Naive B cell (primary cell): ENCODE measurements at places on chromosomes 3 and 15.
A peak's percentile ranks its signal among the peaks of the same experiment; 100 is the strongest.

DNA sequence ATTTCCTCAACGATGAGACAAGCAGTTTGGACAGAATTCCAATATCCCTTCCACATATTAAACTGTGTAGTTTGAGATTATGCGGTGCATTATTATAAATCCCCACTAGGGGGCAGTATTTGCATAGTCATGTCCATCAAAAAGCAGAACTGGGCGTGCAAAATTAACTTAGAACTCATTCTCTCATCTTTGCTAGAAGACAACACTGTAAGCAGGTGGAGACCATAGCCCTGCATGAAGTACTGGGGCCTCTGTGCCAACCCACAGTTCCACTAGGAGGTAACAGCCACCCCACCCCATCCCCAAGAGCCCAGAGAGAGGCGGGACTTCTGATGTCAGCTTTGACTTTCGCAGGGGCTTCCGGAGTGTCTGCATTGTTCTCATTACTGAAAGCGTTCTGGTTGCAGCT lies 106.6 kb upstream of the TMC3 start:
- peak; percentile 59 for DNase-seq

- no peak for DNase-seq
These were observed 485.2 kb upstream of the PROK2 start for GRCh38 chr3:72270072-72270681.

- no peak for DNase-seq
These were observed 182.0 kb upstream of the RGMA start for GRCh38 chr15:93270937-93271467.

- DNase-seq: no peak
These were observed 89.3 kb downstream of the LRIG1 start for GRCh38 chr3:66411474-66411873.

DNA sequence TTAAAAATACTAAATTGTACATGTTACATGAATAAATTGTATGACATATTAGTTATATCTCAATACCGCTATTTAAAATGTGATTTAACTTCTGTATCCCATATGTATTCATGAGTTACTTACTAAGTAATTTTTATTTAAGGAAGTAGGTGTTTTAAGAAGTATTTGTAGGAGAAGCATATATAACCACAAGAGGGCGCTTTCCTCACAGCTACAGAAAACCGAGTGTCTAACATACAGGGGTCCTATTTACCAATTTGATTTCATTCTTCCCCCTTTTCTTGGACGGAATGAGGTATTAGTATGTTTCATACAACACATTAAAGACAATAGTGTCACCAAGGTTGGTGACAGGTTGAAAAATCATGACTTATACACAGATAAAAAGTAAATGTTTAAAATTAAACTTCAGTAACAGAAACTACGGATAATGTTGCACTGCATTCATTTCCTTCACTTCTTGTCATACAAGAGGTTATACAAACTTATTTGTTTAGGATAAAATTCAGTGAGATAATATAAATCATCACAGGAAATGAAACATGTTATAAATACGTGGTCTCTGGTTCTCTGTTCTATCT lies 253.6 kb downstream of the MAGI1 start:
- DNase-seq: no peak

- DNase-seq: no peak
These were observed 514.1 kb upstream of the CFAP20DC start for GRCh38 chr3:59563966-59564365.
